AG04449 (cell line): ENCODE measurements at places on chromosomes 2 and 18.

DNA sequence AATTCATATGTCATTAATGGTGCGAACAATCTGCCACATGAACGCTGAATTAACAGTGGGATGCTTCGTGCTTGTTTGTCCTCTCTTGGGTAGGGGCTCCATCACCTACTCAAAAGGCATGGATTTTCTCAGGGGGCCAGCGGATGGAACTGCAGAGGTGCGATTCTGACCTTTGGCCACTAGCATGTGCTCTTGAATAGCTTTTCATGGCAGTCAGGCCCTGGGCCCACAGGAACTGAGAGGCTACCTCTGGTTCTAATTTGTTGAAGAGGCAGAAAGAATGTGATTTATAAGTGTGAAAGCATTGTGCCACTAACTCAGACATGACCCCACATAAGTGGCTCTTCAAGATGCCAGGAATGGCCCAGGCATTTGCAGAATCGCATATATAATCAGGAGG is 283.2 kb downstream of the INSIG2 start:
- no peak for DNase-seq

- DNase-seq: no peak
These were observed 216.2 kb upstream of the LINC00305 start for GRCh38 chr18:64365106-64365505.

- DNase-seq: no peak
These were observed 67.2 kb upstream of the SP5 start for GRCh38 chr2:170647741-170648436.

- DNase-seq: no peak
These were observed 1.6 kb downstream of the CELF4 start for GRCh38 chr18:37563931-37564392.

GRCh38 chr2:152432206-152432653 is 97.3 kb downstream of the FMNL2 start:
- no peak for DNase-seq

GRCh38 chr2:218872645-218873358 is 7.8 kb upstream of the WNT10A start:
- no peak for DNase-seq

GRCh38 chr2:171530378-171530777 is 8.1 kb downstream of the CYBRD1 start:
- DNase-seq: no peak

DNA sequence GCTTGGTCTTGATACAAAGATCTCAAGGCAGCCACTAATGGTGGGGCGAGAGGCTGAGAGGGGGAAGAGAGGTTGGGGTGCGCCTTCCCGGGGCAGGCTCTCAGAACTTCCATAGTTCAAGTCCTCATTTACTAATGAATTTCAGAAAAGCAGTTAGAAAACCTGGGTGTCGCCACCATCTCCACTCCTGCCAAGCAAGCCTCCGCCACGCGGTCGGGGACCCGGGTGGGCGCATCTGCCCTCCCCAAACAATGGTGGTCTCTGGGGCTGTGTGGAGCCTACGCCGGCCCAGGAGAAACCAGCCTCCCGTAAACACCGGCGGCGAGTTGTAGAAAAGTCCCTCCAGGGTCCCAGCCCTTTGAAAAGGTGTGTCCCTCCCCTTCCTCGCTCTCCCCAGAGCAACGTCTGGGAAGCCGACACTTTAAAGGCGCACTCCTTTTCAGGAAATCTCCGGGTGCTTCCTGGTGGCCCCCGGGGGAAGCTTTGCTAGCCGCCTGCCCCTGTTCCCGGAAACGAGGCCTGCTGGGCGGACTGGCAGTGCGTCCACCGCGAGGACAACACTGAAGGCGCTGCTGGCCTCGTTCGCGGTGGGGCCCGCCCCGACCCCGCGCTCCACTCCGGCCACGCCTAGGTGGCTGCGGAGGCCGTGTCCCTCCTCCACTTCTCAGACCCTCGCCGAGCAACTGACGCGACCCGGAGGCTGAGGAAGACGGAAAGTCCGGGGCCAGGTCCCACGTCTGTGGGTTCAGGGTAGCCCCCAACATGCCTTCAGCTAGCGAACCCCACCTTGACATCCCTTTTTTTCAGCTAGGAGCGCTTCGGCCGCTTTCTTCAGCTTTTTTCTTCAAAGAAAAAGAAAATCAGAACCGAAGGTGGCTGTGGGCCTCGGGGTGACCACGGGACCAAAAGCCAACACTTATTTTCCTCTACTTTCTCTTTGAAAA is 16.8 kb downstream of the EVX2 start:
- no peak for DNase-seq

- DNase-seq: peak; percentile 31
These were observed 102.5 kb upstream of the NOSTRIN start for GRCh38 chr2:168699844-168700417.

DNA sequence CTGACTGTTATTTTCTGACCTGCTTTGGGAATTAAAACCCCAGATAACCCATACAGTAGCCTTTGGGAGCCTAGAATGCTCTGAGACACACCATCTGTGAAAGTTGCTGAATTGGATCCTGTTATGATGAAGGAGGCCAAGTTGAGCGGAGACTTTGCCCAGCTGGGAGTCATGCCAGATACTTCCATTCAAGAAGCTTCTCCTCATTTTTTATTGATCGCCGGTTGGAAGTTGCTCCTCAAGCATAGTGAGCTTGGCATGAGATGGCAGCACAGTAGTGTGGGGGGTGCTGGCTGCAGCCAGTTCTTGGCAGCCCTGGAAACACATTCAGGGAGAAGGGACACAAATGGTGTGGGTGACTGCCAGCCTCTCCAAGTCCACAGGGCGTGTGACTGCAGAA is 270.7 kb upstream of the NRP2 start:
- DNase-seq: no peak

GRCh38 chr2:64485961-64486360 is 32.0 kb downstream of the LGALSL start:
- no peak for DNase-seq

DNA sequence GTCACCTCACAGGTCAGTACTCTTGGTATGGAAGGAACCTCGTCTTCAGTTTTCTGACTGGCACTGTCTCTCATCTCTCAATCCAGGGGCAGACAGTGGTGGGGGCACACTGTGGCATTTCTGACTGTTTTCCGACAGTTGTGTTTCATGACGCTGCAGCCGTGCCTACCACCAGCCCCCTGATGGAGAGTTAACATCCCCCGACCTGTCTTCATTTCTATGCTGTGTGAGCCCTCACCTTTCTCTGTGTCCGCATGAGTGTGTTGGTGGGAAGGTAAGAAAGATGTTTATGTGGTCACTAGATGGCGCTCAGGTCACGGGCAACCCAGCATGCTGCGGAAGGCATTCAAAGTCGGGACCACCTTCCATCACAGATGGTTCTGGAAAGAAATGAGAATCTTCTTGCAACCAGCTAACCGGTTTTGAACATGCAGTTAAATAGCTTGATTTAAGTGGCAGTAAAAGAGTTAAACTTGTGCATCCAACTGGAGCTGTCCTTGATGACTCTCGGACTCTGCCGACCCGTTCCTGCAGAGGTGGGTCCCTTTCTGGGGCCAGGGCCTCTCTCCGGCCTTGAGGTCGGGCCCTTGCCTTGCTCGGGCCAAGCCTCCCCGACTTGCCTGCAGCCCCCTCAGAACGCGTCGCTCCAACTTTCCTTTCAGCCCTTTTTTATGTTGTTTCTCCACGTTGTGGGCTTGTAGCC is 92.4 kb downstream of the DYSF start:
- no peak for DNase-seq

DNA sequence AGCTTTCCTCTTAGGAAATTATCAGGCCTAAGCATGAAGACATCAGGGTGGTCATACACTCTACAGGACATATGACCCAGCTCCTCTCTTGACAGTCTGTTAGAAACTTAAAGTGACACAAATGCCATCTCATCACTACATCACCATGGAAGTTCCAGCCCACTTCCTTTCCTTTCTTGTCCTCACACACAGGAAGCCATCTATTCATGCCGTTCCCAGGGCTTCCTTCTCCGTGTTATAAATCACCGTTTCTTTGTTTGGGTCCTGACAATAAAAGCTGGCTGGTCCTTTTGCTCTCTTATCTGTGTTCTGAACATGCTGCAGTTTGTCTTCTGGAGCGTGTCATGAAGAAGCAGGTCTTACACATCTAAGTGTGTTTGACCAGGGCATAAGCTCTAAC is 692.1 kb upstream of the CELF4 start:
- no peak for DNase-seq

GRCh38 chr2:42095923-42096408 is 48.1 kb downstream of the PKDCC start:
- DNase-seq: no peak

DNA sequence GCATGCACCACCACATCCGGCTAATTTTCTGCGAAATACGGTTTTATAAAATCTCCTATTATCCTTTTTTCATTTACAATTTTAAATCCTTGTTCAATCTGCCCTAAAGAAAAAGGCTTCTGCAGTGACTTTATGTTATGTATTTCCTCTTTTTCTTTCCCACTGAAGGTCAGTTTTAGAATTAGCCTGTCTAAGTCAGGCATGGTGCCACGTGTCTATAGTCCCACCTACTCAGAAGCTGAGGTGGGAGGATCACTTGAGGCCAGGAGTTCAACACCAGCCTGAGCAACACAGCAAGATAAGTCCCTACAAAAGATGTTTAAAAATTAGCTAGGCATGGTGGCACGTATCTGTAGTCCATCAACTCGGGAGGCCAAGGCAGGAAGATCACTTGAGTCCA is 39.8 kb upstream of the TNFRSF11A start:
- DNase-seq: no peak

- peak; percentile 74 for DNase-seq
These were observed 4.2 kb upstream of the ROCK1 start for GRCh38 chr18:21115519-21116411.

DNA sequence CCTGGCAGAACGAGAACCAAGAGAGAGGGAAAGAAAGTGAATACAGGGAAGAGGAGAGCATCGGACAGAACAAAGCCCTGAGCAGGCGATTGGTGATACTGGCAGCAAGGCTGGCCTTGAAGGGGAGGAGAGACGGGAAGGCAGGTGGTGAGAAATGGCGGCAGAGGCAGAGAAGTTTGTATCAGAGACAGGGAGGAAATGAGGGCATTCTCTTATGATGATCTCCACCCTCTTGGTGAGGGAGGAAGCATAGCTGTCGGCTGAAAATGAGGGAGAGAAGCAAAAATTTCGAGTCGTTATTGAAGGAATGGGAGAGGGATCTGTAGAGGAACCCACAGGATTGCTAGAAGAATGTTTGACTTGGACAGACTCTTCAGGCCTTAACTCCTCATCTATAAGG is 80.6 kb downstream of the CLIP4 start:
- DNase-seq: peak; percentile 21

GRCh38 chr2:138294451-138294850 is 207.1 kb upstream of the SPOPL start:
- DNase-seq: no peak

GRCh38 chr2:164447660-164448059 is 173.6 kb downstream of the GRB14 start:
- DNase-seq: no peak

- DNase-seq: no peak
These were observed 7.3 kb upstream of the SLC3A1 start for GRCh38 chr2:44267796-44268648.
